Spinal cord (tissue), 10 donors: ENCODE measurements at places on chromosomes 5 and 9. TPM values are rescaled to one million over a fixed set of nuclear protein-coding genes. Genes with fewer than 3 reads are reported as not detected.

DNA sequence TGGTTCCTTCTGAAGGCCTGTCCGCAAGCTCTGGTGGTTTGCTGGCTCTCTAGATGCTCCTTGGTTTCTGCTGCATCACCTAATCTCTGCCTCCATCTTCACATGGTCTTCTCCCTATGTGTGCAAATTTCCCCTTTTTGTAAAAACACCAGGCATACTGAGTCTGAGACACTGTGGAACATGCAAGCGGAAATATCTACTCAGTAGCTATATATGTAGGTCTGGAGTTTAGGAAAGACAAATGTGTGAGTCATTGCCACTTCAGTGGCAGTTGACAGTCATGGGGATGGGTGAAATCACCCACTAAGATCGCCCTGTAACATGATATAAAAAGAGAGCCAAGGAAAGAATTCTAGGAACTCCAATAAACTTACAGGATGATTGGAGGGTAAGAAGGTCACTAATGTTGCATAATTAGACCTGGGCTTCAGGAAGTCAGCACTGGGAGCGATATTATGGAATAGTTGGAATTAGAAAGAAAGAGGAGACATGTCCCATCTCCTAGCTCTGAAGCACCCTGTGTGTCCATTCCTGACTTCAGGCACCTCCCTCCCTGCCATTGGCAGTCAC, 22.7 kb upstream of the UBLCP1 start:
- no peak for DNase-seq

GRCh38 chr5:72245951-72246532, 74.0 kb downstream of the MRPS27 start:
- no peak for DNase-seq

The C9orf57 gene
- not detected for total RNA-seq

The LCN15 gene
- not detected for total RNA-seq
